ENCODE measurements at places on chromosomes 1 and 21.

DNA sequence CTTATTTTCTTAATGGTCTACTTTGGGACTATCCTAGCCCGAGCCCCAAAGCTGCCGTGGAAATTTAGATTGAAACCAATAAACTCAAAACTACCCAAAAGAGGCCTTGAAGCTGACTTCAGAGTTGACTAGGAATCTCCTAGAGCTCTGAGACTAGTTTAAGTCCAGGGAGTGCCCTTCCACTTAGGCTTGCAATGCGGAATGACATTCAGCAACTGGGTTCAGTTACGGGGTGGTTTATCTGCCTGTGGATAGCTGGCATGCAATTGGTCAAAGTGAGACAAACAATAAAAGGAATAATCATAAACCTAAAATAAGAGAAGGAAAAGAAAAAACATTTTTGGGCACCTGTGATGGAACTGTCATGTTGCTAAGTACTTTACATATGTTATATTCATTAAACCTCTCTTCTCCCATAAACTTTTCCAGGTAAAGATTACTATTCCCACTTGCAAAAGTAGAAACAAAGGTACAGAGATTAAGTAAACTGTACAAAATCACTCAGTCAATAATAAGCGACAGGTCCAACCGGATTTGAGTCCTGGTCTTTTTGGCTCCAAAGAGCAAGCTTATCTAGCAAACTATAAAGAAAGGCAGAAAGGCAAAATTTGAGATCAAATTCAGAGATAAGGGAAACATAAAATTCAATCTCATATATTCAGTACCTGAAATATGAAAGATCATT, 56.5 kb downstream of the GPATCH2 start:
- DNase-seq, result no peak

- no peak for DNase-seq
Observed at GRCh38 chr1:9193233-9193625, 41.3 kb upstream of the H6PD start.

DNA sequence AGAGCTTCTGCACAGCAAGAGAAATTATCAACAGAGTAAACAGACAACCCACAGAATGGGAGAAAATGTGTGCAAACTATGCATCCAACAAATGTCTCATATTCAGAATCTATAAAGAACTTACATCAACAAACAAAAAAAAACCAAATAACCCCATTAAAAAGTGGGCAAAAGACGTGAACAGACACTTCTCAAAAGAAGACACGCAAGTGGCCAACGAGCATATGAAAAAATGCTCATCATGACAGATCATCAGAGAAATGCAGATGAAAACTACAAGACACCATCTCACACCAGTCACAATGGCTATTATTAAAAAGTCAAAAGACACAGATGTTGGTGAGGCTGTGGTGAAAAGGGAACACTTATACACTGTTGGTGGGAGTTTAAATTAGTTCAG, 257.0 kb downstream of the GRIK1 start:
- no peak for DNase-seq

GRCh38 chr1:193042766-193043691, 16.1 kb downstream of the UCHL5 start:
- no peak for DNase-seq

DNA sequence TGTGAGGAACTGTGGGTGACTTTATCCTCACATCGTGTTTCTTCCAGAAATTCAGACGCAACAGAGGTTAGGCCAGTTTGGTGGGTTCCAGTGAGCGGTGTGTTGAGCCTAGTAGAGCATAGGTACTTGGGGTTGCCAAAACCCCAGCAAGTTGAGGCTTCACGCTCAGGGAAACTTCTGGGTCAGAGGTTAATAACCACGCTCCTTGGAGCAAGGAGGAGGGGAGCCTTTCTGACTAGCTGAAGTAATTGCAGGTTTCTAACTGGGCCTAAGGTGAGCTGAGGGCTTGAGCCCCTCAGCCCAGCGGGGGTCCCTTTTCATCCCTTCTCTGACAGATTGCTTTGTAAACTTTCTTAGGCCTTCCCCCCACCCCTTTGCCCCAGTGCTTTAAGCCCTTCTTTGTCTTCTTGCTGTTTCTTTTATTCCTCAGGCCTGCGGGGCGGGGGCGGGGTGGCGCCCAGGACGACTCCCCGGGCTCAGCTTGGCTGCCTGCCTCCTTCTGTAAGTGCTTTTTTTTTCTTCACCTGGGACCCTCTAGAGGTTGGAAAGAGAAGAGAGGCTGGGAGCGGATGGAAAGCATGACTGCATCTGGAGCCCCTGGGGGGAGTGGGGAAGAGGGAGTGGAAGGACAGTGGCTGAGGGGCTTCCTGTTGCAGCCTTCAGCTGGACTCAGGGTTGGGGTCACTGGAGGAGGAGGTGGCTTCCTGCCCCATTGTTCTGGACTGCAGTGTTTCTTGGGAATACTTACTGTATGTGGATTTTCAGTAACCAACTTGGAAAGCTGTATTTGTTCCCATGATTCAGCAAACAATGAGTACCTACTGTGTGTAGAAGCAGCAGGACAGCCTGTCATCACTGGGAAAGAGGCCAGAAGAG, 1.3 kb upstream of the ZNF436 start:
- no peak for DNase-seq

DNA sequence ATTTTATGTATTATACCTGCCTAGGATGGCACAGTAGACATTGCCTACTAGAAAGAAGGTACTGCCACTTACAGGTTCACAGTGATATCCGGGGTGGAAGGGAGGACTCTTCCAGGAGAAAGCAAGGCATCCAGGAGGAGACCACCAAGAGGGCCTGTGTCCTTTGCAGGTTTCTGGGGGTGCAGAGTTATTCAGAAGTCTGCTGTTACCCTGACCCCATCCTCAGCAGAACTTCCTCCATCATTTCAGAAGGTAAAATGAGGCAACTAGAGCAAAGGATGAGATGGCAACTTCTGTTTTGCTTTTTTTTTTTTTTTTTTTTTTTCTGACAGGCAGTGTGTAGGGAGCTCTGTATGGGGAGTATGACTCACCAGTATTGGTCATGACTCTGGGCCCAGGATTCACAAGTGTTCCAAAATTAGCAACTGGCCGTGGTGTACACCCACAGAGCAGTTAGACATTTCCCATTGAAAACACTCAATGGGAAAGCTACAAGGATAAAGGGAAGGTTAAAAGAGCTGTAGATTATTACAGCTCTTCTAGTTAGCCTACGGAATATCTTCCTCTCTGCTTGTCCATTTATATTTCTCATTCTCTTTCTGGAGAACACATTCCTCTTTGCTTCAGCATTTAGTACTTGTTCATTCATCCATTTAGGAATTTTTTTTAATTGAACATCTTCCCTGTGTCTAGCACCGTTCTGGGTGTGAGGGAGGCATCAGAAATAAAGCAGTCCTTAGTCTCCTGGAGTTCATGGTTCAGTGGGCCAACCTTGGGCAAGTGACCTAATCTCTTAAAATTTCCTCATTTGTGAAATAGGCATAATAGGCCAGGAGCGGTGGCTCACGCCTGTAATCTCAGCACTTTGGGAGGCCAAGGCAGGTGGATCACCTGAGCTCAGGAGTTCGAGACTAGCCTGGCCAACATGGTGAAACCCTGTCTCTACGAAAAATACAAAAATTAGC, 50.5 kb upstream of the PPP2R5A start:
- no peak for DNase-seq

- no peak for DNase-seq
Observed at GRCh38 chr1:232675260-232675659, 45.3 kb upstream of the SIPA1L2 start.

Data from activated CD4-positive, alpha-beta T cell treated with anti-CD3 and anti-CD28 coated beads for 24 hours (primary cell).